ENCODE measurements at places on chromosomes 12 and 14.

DNA sequence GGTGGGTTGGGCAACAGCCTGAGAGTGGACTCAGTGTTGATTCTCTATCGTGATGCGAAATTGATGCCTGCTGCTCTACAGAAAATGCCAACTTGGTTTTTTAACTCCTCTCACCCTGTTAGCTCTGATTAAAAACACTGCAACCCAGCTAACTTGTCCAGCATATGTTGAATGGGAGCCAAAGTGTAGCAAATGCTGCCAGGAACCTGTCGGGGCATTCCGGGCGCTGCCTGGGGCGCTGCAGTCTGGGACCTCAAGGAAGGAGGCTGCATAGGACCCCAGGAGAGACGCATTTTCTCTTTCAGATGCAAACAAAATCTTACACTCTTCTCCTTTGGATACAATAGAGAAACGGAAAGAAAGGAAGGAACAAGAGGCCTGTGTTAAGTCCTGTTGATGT lies 3.9 kb downstream of the B3GNT4 start:
- no peak for DNase-seq

DNA sequence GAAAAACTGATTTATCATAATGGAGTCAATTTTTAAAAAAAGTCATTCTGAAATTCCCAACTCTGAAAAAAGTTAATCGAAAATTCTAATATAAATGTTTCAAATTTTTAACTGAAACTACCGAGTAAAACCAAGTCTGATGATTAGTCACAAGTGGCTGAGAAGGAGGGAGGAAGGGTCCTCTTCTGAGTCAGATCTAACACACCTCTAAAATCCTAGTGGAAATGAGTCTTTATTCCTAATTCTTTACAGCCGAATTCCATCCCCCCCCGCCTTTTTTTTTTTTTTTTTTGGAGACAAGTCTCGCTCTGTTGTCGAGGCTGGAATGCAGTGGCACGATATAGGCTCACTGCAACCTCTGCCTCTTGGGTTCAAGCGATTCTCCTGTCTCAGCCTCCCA lies 37.9 kb downstream of the RAD9B start:
- no peak for DNase-seq

DNA sequence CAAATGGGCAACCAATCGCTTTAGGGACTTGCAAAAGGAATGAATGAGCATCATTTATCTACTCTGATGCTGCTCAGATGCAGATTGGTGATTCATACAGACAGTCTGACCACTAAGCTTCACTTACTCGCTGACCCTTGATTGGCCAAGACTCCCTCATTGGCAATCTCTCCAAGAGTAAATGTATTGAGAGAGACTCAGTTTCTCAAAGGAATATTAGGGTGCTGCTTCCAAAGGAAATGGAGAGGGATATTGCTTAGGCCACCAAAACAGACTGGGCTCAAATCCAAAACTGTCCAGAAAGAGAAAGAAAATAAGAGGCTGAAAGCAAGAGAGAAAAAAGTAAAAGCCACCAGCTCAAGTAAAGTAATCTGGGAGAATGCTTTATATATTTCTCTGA lies 785.2 kb downstream of the GALC start:
- no peak for DNase-seq

DNA sequence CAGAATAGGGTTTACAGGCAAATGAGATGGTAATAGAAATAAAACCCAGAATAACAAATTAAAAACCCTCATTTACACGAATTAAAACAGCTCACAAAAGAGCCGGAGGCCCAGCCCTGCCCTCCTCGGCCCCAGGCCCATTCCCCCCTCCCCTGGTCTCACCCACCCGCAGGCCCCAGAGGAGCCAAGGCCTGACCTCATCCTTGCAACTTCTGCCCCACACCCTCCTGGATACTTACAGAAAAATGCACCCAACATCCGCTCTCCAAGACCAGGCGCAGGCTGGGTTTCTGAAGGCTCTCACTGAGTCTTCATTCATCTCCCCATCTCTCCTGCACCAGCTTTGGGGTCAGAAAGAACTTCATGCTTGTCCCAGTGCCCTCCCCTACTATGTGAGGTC lies 16.2 kb upstream of the VSX2 start:
- DNase-seq = no peak

DNA sequence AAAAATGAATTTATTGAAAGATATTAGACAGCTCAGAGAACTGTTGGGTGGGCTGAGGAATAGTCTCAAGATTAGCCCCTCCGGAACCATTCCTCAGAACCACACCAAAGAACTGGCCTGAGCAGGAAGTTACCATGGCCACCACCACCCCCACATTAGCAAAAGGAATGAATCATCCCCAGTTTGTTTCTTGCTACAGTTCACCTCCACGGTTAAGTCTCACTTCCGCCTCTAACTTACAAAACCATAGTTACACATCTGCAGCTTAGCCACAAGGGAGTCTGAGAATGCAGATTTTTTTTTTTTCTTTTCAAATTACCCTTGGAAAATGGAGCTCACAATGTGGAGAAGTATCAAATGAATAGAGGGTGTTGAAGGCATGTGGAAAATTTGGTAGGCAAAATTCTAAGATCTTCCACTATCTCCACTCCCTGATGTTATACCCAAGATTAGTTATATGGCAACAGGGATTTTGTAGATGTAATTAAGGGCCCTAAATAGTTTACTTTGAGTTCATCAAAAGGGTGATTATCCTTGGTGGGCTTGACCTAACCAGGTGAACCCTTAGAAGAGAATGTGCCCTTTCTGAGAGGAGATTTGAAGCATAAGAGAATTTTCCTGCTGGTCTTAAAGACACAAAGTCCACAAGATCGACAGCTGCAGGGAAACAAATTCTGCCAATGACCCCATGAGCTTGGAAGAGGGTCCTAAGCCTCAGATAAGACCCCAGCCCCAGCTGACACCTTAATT lies 129.8 kb upstream of the KRR1 start:
- DNase-seq = no peak

DNA sequence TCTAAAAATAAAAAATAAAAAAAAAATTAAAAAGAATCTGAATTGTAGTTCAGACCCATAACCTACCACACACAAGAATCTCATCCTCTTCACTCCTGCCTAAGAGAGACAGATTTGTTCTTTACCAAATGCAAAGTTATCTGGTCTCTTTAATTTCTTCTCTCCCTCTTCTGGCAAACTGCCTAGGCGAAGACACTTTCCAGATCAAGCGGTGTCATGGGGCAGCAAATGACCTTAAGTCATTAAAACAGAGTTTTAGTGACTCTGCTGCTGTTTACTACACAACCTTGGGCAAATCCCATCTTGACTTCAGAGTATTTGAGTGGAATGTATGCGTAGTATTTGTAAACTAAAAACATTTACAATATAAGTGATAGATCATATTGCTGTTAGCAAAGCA lies 60.9 kb upstream of the NID2 start:
- no peak for DNase-seq

- DNase-seq = no peak
Observed at GRCh38 chr12:54704202-54704601, 56.0 kb upstream of the DCD start.

- no peak for DNase-seq
Observed at GRCh38 chr12:54370171-54370730, 6.0 kb upstream of the GPR84 start.

- DNase-seq = no peak
Observed at GRCh38 chr12:3335078-3335487, 155.9 kb upstream of the PRMT8 start.

DNA sequence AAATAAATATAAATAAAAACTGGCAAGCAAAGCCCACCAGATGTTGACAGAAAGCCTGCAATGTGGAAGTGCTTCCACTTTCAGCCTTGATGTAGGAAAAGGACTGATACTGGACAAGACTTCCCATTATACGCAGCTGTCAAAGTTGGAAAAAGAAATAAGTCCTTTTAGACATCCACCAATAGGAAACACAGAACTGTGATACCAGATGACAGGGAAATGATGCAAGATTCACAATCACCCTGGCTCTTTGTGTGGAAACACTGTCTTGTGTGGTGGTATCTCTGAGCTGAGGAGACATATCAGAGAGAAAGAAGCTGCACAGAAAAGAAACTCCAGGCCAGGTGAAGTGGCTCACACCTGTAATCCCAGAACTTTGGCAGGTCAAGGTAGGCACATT lies 13.8 kb upstream of the METAP2 start:
- DNase-seq = no peak

DNA sequence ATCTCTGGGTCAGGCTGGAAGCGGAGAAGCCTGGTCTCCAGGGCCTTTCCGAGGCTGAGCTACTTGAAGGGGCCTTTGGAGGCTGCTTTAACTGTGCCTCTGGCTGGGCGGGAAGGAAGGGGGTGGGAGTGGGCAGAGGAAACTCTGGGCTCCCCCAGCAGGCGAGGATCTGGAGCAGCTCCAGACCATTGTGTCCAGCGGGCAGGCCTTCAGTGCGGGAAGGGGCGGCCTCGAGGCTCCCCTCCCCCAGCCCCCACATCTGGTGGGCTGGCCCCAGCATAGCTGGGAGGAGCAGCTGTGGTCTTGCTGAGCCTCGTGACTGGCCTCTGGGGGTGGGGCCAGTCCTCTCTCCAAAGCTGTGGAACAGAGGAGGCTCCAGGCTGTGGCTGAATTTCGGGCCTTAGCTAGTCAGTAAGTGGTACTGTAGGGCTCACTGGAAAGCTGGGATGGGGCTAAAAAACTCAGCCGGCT lies 3.4 kb downstream of the TAMALIN start:
- DNase-seq = no peak

GRCh38 chr12:124053851-124054250 lies 80.8 kb downstream of the ZNF664 start:
- DNase-seq = no peak

GRCh38 chr12:106780010-106780631 lies 5.6 kb downstream of the RIC8B start:
- DNase-seq = no peak

GRCh38 chr14:103315941-103316340 lies 18.1 kb upstream of the EIF5 start:
- DNase-seq = no peak

DNA sequence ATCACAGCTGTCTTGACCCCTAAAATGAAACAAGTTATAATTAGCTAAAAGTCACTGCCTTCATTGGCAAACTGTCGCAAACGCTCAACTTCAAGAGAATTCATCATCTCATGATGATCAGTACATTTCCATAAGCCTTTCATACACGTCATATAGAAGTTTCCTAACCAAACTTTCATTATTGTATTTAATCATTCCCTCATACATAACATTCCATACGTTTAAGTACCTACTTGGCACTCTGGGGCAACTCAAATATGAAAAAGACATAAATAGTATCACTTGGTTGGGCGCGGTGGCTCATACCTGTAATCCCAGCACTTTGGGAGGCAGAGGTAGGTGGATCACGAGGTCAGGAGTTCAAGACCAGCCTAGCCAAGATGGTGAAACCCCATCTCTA lies 12.4 kb upstream of the PPP2R5E start:
- no peak for DNase-seq

- no peak for DNase-seq
Observed at GRCh38 chr12:85509081-85509856, 229.2 kb downstream of the ALX1 start.

DNA sequence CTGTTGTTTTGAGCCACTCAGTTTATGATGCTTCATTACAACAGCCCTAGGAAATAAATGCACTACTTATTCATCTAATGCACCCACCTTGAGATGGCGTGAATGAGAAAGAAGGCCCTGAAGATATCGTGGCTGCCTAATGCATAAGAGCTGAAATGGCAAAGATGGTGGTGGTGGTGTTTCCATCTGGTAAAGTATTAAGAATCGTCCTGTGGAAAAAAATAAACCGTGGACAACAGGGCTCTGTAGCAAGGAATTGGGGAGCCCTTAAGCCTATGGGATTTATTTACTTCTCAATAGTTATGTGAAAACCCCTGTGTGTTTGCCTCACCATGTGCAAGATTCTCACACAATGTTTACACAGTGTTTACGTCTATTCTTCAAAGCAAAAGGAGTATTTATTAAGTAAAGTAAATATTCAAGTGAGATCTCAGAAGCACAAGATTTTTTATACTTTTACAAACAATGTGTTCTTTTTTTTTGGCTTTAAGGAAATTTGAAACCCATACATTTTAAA lies 1555.2 kb upstream of the FLRT2 start:
- DNase-seq = no peak

DNA sequence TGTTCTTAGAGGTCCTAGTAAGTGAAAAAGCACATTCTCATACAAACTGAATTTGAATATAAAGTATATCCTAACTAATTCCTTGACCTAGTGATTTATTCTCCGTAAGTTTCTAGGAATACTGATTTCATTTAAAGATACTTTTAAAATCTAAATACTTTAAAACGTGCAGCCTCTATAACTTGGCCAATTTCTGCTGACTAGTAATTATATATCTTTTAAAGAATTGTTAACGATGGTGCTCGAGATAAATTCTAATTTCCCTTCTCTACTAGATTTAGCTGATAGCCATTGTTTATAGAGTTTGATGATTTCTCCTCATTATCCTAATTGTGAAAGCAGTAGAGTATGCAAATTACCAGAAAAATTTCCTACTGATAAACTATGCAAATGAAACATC lies 257.9 kb downstream of the ADAMTS20 start:
- DNase-seq = no peak

GRCh38 chr12:116094475-116094874 lies 183.0 kb downstream of the MED13L start:
- DNase-seq = no peak

DNA sequence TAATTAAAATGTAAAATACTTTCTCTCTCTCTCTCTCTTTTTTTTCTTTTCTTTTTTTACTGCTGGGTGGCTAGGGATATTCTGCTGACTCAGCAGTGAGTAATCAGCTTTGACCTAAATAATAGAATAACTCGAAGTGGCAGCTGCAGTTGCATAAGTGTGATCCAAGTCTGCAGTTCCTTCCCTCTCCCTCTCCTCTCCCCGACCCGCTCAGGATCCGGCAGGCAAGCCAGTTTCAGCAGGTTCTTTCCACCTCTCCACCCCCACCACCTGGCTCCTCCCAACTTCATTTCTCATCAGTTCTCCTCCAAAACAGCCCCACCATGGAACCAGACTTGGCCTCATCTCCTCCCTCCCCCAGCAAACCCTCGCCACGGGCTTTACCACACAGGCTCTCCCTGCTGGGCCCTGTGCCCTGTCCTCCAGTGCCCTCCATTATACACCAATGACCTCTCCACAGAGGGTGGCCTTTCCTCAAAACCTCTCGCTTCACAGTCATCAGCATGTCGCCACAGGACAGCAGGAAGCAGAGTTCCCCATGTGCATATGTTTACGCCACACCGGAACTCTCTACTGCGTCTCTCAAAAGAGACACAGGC lies 22.4 kb downstream of the SLC7A8 start:
- DNase-seq = no peak

DNA sequence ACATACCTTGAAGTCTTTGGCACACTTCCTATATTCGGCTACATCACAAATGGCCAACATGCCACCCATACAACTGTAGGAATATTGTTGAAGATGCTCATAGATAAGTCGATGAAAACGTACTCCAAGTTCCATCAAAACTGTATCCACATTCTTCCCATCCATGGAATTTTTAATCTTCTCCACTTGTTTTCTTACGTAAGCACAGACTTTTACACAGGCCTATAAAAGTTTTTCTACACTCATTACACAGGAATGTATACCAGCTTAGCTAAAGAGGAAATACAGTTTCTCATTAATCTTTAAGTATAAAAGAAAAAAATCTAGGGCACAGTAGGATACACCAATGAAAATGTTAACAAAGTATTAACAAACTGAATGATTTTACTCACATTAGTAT lies 59.1 kb downstream of the EXOC5 start:
- DNase-seq = no peak

- no peak for DNase-seq
Observed at GRCh38 chr14:95497561-95498011, 18.9 kb downstream of the SYNE3 start.

GRCh38 chr14:39876916-39877315 lies 444.7 kb upstream of the FBXO33 start:
- no peak for DNase-seq

GRCh38 chr12:74665690-74666089 lies 128.1 kb downstream of the ATXN7L3B start:
- no peak for DNase-seq

Measured in T-cell (primary cell).